ENCODE measurements at places on chromosomes 7 and 10.

DNA sequence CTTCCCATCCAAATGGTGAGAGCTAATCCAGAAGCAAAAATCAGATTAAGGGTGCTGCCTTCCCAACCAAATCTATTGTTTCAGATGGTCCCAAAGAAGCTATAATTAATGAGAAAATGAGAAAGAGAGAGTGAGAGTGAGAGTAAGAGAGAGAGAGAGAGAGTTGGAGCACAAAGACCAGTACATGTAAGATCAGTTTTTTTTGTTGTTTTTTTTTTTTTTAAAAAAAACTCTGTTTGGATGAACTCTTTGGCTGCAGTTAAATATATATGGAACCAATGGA, 305.6 kb downstream of the PTEN start:
- no peak for DNase-seq

DNA sequence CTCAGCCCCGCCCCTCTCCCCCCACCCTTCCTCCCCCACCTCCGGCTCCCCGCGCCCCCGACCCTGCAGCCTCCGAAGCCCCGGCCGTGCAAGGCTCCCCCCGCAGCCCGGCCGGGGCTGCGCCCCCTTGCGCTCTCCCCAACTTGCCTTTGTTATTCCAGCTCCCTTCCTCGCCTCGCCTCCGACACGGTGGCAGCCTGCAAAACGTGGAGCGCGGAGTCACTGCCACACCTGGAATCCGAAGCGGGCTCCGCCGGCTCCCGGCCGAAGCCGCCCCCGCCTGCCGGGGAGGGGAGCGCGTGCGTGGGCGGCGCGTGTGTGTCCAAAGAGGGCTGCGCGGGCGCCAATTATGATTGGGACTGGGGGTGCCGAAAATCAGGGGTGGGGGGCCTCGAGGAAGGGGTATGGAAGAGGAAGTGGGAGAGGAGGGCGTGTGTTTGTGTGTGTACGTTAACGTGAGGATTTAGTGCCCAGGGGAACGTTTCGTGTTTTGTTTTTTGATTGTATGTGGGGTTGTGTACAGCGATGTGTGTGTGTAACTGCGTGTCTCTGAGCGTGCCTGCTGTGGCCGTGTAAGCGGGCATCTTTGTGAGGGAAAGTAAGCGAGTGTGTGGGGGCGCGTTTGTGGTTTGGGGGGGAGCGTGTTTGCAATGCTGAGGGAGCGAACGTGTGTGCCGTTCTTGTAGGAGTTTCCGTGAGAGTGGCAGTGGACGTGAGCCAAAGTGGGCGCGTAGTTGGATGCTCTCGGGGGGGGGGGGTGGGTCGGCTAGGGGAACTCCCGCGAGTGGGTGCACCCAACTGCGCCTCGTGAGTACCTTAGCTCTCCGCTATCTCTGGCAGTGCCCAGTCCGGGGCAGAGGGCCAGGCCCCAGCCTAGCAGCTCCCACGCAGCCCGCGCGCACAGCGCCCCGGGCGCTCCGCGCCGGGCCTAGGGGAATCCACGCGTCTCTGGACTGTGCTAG, 1.2 kb upstream of the ZMIZ1 start:
- DNase-seq, result peak; percentile 85

DNA sequence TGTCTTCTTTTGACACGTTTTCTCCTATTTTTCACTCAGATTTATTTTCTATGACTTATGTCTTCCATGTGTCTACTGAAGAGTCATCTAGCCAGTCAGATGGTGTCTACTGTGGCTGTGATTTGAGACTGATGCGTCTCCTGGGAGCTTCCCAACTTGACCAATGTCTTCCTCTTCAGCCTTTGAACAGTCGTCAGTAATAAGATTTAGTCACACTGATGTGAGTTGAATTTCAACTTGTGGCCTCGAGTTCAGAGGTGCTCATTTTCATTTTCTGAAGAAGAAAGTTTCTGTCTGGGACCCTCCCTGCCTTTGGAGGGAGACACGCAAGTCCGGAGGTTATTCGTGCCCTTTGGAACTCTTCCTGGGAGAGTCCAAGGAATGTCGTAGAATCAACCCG, 221.9 kb upstream of the INHBA start:
- no peak for DNase-seq

DNA sequence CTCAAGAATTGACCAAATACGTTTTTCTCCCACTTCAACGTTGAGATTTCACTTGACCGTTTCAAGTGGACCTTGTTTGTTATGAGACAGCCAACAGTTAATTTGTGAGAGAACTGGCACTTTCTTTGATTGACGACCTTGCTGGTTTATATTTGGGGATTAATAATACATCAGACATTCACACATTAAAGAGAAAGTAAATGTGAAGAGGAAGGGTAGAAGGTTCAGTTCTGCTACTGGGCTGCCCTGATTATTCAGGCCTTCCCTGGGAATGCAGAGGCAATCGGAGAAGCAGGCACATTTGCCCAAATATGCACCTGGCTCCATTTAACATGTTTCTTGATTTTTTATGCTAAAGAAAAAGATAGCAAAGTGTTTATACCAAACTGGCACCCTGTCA, 114.1 kb downstream of the POU6F2 start:
- no peak for DNase-seq

DNA sequence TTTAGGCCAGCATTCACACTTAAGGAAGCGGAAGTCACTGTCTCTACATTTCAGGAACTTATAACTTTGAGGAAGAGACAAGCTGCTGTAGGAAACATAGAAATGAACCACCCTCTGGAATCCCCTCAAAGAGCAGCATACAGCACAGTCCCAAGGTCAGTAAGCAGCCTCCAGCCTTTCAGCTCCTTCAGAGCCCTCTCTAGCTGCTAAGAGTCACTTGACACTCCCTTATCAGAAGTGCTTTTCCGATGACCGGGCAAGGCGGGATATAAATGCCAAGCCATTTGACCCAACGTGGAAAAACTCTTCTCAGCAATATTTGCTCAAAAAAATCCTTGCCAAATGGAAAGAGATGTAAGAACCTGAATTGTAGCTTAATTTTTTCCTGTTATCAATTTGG, 1284.3 kb downstream of the XPNPEP1 start:
- no peak for DNase-seq

GRCh38 chr7:57201021-57201894, 69.0 kb upstream of the ZNF479 start:
- no peak for DNase-seq

DNA sequence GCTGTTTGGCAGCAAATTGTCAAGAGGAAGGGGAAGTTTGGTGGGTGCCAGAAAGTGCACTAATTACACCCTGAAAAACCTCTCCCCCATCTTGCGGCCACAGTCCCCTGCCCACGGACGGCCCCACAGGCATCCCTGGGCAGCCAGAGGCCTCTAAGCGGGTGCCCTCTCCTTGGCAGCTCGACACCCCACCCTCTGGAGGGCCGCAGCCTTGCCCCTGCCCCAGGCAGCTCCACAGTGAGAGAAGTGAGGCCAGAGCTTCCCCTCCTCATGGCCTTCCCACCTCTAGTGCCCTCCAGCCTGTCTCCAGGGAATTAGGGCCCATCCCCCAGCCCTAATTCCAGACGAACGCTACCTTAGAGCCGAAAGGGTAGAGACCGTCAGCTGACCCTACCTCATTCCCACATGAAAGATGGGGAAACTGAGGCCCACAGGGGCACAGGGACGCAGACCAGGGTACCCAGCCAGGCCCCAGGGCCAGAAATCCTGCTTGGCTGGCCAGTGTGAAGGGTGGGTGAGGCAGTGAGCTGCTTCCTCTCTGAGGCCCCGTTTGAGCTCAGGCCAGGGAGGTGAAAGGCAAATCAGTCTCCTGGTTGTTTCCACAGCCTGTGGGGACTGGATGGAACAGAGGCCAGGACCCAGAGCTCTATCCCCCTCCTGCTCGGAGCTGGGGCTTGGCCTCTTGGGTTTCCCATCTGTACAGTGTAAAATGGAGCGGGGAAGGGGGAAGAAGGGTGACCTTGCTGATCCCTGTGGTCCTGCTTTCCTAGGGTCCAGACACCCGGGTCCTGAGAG, 10.0 kb downstream of the ZCCHC24 start:
- no peak for DNase-seq
